ENCODE measurements at places on chromosomes 4 and X. TPM values are rescaled to one million over a fixed set of nuclear protein-coding genes. Genes with fewer than 3 reads are reported as not detected.

The PRR32 gene
- not detected for total RNA-seq

DNA sequence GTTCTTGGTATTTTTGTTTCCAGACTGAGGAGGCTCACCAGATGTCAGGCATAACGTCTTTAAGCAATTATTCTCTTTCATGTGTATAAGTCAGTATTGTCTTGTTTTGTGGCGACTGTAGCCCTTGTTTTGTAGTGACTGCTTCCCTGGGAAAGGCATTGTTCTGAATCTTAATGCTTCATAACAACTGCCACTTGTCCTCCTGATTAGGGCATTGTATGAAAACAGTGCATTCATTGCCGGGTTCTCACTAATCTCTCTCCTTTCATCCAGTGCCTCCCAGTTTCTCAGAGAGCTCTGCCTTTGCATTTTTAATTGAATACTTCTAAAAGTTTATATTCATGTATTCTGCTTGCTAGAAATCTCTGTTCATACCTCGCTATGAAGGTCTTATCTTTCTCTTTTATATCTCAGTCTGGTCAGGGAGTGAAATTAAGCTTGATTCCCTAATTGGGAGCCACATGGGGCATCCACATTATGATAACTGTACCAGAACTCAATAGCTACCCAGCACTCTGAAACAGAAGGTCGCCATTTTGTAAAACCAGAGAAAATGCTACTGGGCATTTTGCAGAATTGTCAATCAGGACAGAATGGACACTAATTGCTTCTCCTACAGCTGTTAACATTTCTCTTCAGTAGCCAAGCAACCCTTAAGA is 149.8 kb downstream of the GBA3 start:
- DNase-seq, result no peak
- H3K4me3 ChIP-seq, result no peak overlapping the region
- 0 out of 2 replicates have a peak, but pooled peaks cover 4% of the 10 kb centered on the region for H3K27me3 ChIP-seq
- no peaks in the 10 kb centered on the region for H3K4me1 ChIP-seq
- no peak overlapping the region for H3K27ac ChIP-seq
- no peaks in the 10 kb centered on the region for H3K36me3 ChIP-seq

The ATP2B3 gene
- total RNA-seq, result 0.05 TPM

- no peaks in the 10 kb centered on the region for H3K36me3 ChIP-seq
- H3K4me1 ChIP-seq, result no peaks in the 10 kb centered on the region
Measured at GRCh38 chr4:147207911-147208310, 262.2 kb upstream of the TTC29 start.

DNA sequence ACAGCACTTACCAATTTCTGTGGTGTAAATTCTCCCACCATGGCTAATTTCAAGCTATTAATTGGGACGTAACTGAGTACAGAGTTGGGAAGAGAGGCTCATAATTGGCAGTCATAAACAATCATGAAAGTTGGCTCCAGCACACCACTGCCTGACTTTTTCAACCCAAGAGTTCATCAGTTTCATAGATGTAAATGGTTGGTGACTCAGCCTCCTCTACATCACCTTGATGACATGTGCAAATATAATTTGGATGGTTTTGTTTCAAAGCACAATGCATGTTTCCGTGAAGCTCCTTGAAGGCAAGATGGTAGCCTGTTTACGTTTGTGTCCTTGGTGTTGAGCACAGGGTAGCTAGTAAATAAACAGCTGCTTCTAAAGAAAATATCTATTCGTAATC is 235.1 kb downstream of the LDB2 start:
- no peaks in the 10 kb centered on the region for H3K36me3 ChIP-seq
- no peaks in the 10 kb centered on the region for H3K27me3 ChIP-seq
- DNase-seq, result no peak
- no peaks in the 10 kb centered on the region for H3K4me1 ChIP-seq
- no peak overlapping the region for H3K27ac ChIP-seq

- H3K27ac ChIP-seq, result no peak overlapping the region
- no peaks in the 10 kb centered on the region for H3K27me3 ChIP-seq
- DNase-seq, result no peak
- H3K4me1 ChIP-seq, result no peaks in the 10 kb centered on the region
- no peaks in the 10 kb centered on the region for H3K36me3 ChIP-seq
Measured at GRCh38 chr4:67292636-67293035, 252.7 kb downstream of the CENPC start.

DNA sequence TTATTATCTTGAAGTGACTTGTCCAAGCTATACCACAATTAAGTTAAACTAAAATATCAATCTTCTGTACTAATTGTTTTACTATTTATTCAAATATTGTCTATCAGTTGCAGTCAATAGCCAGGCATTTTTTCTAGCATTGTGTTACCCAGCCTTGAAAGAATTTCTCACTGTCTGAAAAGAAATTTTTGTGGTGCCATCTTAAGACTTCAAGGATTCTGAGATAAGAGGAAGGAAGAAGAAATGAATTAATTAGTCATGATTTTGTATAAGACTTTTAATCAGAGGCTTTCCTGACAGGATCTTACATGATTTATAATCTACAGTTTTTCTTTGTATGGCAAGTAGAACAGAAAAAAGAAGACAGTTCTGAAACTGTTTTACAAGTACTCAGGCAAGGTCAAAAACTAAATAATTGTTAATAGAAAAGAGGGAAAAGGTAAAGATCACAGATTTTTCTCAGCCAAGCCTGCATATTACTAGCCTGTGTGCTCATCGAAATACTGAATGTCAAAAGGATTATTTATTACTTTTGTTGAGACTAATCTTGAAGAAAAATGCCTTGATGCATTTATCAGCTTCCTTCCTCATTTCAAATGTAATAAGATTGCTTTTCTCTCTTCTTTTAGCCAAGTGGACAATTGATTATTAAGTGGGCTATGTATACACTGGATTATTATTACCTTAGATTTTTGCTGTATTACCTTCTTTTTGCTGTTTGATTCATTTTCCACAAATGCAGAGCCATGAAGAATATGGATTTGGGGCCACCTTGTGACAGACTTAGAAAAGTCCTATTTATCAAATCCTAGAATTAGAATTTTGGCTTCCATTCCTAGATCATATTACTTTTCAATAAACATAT is 53.8 kb downstream of the CXCL1 start:
- no peaks in the 10 kb centered on the region for H3K4me1 ChIP-seq
- H3K36me3 ChIP-seq, result no peaks in the 10 kb centered on the region
- DNase-seq, result no peak
- no peaks in the 10 kb centered on the region for H3K27me3 ChIP-seq
- no peak overlapping the region for H3K4me3 ChIP-seq

The CCNB3 gene
- 2.1 TPM for total RNA-seq

DNA sequence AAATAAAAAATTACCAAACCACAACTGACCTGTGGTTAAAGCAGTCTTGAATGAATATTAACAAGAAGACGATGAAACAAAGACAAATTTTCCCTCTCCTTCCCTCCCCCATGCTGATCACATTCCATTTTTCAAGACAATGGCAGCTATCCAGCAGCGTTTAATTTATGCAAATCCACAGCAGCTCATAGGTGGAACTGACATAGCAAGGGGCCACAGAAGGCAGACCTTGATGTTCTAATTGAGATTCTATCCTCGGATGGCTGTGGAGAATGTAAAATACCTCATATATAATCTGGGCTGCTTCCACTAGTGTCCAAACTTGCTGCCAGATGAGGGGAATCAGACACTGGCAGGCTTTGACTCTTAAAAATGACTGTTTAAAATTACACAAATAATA is 211.5 kb downstream of the CHRDL1 start:
- H3K27me3 ChIP-seq, result no peaks in the 10 kb centered on the region
- no peak overlapping the region for H3K27ac ChIP-seq
- no peaks in the 10 kb centered on the region for H3K36me3 ChIP-seq

The BTC gene
- total RNA-seq, result 0.30 TPM

DNA sequence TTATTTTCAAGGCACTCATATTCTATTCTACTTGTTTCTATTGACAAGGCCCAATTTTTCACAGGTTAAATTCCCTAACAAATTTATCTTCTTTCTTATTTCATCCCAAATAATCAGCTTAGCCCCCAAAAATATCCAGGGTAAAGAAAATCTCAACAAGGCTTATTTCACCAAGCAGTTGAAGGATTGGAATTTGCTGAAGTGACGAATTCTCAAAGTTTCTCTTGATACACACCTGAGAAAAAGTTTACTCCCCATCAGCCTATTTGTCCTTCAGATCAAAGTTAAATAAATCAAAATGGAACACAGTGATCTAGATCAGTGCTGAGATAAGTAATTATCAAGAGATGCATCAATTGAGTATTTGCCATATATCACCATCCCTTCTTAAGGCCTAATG is 106.9 kb downstream of the ATRX start:
- no peak overlapping the region for H3K27ac ChIP-seq

The WAS gene
- total RNA-seq, result not detected

DNA sequence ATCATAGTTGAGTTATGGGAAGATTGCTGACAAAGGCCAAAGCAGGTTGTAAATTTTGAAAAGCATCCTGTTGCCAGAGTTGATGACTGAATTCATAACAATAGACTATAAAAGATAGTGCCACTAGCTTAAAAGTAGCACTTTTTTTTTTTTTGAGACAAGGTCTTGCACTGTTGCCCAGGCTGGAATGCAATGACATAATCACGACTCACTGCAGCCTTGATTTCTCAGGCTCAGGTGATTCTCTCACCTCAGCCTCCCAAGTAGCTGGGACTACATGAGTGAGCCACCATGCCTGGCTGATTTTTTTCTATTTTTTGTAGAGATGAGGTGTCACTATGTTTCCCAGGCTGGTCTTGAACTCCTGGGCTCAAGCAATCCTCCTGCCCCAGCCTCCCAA is 122.7 kb downstream of the SPOCK3 start:
- DNase-seq, result no peak
- H3K4me1 ChIP-seq, result no peaks in the 10 kb centered on the region
- peak overlapping the region; percentile 36 for H3K27ac ChIP-seq
- H3K27me3 ChIP-seq, result no peaks in the 10 kb centered on the region
- no peaks in the 10 kb centered on the region for H3K36me3 ChIP-seq

- H3K36me3 ChIP-seq, result no peaks in the 10 kb centered on the region
- H3K4me3 ChIP-seq, result peak overlapping the region; percentile 91
- peak; percentile 64 for DNase-seq
Measured at GRCh38 chr4:38663090-38663800, 754 bp upstream of the KLF3 start.

The CXCL1 gene
- total RNA-seq, result 0.23 TPM

The HAND2 gene
- 3.4 TPM for total RNA-seq

DNA sequence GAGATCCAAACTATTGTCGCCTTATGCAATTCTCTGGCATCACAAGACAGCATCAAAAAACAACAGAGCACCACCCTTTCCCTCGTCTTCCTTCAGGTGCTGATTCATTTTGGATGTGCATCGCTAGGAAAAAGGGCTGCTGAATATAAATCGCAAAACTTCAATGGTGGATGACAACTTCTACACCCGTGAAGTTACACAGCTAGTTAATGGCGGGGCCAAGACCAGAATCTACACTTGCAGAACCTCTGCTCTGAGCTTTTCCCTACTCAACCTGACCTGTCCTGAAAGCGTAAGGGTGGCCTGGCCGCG is 674 bp downstream of the GNPDA2 start:
- H3K36me3 ChIP-seq, result no peaks in the 10 kb centered on the region
- no peaks in the 10 kb centered on the region for H3K27me3 ChIP-seq
- no peak for DNase-seq
- H3K4me3 ChIP-seq, result peak overlapping the region; percentile 87

GRCh38 chrX:136849395-136849794 is 31.1 kb downstream of the RBMX start:
- DNase-seq, result no peak

GRCh38 chr4:25110527-25111329 is 49.5 kb downstream of the SEPSECS start:
- H3K27me3 ChIP-seq, result no peaks in the 10 kb centered on the region
- no peaks in the 10 kb centered on the region for H3K36me3 ChIP-seq
- peaks cover 31% of the 10 kb centered on the region for H3K4me1 ChIP-seq
- DNase-seq, result no peak

DNA sequence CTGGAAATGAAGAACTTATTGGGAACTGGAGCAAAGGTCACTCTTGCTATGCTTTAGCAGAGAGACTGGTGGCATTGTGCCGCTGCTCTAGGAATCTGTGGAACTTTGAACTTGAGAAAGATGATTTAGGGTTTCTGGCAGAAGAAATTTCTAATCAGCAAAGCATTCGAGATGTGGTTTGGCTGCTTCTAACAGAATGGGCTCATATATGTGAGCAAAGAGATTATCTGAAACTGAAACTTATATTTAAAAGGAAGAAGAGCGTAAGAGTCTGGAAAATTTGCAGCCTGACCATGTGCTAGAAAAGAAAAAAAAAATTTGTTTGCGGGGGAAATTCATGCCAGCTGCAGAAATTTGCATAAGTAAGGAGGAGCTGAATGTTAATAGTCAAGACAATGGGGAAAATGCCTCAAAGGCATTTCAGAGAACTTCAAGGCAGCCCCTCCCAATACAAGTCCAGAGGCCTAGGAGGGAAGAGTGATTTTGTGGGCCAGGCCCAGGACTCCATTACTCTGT is 35.9 kb upstream of the PAPSS1 start:
- H3K27me3 ChIP-seq, result no peaks in the 10 kb centered on the region
- no peaks in the 10 kb centered on the region for H3K4me1 ChIP-seq
- H3K27ac ChIP-seq, result no peak overlapping the region
- H3K36me3 ChIP-seq, result no peaks in the 10 kb centered on the region
- H3K4me3 ChIP-seq, result no peak overlapping the region

- no peak overlapping the region for H3K4me3 ChIP-seq
- H3K27ac ChIP-seq, result no peak overlapping the region
- peak; percentile 60 for DNase-seq
Measured at GRCh38 chr4:82360298-82361177, 13.3 kb downstream of the HNRNPD start.

- H3K36me3 ChIP-seq, result no peaks in the 10 kb centered on the region
- no peak overlapping the region for H3K4me3 ChIP-seq
- H3K4me1 ChIP-seq, result no peaks in the 10 kb centered on the region
- no peak overlapping the region for H3K27ac ChIP-seq
- DNase-seq, result no peak
Measured at GRCh38 chrX:74890676-74891430, 34.4 kb downstream of the NEXMIF start.

DNA sequence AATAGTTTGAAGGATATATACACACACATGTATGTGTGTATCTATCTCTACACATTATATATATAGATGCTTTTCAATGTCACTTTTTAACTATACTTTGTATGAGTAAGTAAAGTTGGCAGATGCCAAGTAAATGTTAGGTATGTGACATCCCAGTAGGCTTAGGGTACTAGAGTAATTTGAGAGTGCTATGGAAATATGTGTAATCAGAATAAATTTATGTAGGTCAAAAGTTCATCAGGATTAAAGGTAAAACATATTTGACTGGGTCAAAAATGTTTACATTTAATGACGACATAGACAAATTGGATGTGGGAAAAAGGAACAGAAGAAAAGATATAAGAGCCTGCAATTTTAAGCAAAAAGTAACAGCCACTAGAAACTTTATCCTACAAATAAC is 588.8 kb downstream of the ANKRD50 start:
- no peaks in the 10 kb centered on the region for H3K27me3 ChIP-seq
- H3K36me3 ChIP-seq, result peaks cover 3% of the 10 kb centered on the region
- DNase-seq, result no peak
- no peak overlapping the region for H3K27ac ChIP-seq
- no peak overlapping the region for H3K4me3 ChIP-seq

- no peaks in the 10 kb centered on the region for H3K4me1 ChIP-seq
- no peak overlapping the region for H3K27ac ChIP-seq
- H3K36me3 ChIP-seq, result no peaks in the 10 kb centered on the region
- no peak for DNase-seq
Measured at GRCh38 chr4:148649652-148650331, 207.6 kb upstream of the NR3C2 start.

Measured in SJCRH30 (cell line).